ENCODE measurements at places on chromosomes 3 and 15.
A peak's percentile ranks its signal among the peaks of the same experiment; 100 is the strongest.

DNA sequence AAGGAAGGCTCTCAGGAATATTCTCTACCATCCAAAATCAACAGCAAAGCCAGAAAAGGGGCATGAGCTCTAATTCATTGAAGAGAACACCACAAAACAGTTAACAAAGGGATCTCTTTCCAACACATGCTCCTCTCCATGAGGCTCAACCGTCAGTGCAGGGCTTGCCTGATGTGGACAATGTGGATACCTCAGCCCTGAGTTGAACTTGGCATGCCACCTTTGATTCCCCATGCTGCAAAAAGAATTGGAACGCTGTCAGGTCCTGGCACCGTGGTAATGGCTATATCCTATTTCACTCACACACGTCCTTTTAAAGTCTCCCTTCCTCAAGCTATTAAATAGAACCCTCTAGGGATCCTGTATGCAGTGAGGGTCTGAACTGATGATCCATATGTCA, 30.7 kb upstream of the IP6K2 start:
- DNase-seq = no peak

- DNase-seq = no peak
Measured at GRCh38 chr15:41849861-41850260, 11.2 kb downstream of the PLA2G4B start.

- no peak for DNase-seq
Measured at GRCh38 chr15:68556139-68556990, 22.4 kb upstream of the CORO2B start.

- DNase-seq = no peak
Measured at GRCh38 chr3:99365396-99365795, 273.0 kb upstream of the COL8A1 start.

DNA sequence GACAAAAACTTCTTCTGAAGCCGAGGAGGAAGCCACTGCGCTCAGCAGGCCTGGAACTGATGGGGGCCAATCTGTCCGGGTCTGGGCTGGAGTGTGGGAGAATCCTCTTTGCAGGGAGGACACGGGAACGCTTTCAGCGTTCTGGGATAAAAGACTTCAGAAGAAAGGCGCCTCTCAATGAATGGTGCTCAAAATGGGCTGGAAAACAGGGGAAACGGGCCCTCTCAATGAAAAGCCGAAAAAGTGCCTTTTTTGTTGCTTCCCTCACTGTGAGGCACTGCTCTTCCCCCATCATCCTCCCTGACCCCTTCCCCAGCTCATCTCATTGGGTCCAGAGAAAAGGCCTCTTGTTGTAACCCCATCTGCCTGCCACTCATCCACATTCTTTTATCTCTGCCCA, 119.5 kb upstream of the LRIG1 start:
- DNase-seq = no peak

DNA sequence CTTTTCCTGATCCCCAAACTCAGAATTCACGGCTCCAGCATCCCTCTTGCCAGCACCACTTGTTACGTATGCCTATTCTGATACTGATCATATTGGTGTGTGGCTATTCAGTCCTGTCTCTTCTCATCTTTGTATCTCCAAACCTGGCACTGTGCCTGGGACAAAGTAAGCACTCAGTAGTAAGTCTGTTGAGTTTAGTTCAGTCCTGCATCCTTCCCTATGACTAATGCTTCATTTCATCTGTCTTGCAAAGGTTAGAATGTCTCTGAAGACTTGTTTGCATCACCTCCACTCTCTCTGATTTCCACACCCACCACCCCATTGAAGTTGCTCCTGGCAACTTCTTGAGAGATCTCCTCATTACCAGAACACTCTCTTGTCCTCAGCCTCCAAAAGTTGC, 80.3 kb downstream of the HMG20A start:
- DNase-seq = no peak

- DNase-seq = peak; percentile 89
Measured at GRCh38 chr3:129723558-129724324, 117.3 kb upstream of the PLXND1 start.

GRCh38 chr15:92377083-92377789, 16.4 kb upstream of the ST8SIA2 start:
- DNase-seq = no peak

Data from GM04503 (cell line).